AG08395 (cell line): ENCODE measurements at places on chromosomes 3 and 15.

- no peak for DNase-seq
Observed at GRCh38 chr15:76664895-76665294, 240.2 kb downstream of the SCAPER start.

DNA sequence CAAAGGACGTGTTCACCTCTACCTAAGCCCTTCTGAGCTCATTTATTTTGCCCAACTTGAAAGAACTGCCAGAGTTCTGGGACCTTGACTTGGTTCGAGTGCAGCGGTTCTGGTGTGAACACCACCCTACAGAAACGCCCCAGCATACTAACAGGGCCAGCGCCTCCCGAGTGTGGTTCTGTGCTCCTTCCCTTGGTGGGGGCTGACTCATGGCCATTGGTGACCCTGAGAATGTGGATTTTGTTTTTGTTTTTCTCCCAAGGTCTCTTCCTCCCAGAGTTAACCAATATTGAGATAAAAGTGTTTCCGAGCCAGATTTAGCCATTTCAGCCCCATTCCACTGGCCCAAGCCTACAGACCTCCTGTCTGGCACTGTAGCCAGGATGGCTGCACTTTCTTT, 27.9 kb downstream of the SEMA7A start:
- no peak for DNase-seq

- DNase-seq, result no peak
Observed at GRCh38 chr15:33016405-33017024, 178.0 kb downstream of the FMN1 start.

GRCh38 chr15:66771351-66771650, 69.3 kb downstream of the SMAD6 start:
- DNase-seq, result no peak

- no peak for DNase-seq
Observed at GRCh38 chr3:63295806-63296205, 17.7 kb downstream of the SYNPR start.

- DNase-seq, result no peak
Observed at GRCh38 chr3:94301366-94301765, 238.5 kb downstream of the NSUN3 start.

- DNase-seq, result no peak
Observed at GRCh38 chr3:59798372-59799086, 748.7 kb upstream of the CFAP20DC start.

DNA sequence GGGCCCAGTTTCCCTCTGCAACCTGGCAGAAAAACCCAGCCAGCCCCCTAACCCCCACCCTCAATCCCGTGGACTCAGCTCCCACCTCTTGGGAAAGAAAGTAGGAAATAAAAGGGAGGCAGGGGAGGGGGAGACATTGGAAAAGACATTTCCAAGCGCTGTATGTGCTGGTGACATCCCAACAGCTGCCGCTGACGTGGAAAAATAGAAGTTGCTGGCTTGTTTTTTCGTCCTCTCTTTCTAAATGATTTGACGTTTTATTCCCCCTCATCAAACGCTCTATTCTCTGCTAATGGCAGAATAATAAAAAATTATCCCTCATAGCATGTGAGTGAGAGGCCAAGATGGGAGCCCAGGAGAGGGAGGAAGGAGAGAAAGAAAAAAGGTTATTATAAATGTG, 76.1 kb downstream of the LINGO1 start:
- DNase-seq, result no peak

DNA sequence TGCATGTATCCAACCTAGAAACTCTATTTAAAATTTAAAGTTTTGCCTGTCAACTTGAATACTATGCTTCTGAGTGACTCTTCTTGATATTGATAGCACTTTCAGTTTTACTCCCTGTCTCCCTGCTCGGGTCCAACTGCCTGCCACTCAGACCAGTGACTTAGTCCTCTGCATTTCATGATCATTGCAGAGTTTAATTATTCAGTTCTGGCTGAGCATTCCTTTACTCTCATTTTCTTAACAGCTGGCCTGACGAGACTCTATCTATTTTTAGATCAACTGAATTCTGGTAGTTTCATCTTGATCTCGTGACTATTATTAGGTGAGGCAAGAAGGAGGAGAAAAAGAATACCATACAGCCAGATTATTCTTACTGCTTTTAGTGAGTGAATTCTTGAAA, 617.4 kb downstream of the SI start:
- DNase-seq, result no peak

DNA sequence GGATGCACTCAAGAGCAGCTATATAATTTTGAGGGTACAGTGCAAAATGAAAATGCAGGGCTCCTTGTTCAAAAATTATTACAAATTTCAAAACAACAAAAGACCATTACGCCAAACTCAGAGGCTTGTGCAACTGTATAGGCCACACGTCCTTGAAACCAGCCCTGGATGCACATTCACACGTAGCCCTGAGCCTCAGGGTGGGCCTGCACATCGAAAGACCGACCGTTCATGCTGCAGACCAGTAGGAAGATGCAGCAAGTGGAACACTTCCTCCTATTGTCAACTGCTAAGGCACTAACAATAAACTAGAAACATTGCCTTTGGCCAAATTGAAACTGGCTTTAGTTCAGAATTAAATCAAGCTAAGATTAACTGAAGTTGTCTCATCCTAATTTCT, 174.7 kb downstream of the SHOX2 start:
- DNase-seq, result no peak

GRCh38 chr3:120492103-120492502, 41.3 kb upstream of the FSTL1 start:
- no peak for DNase-seq

DNA sequence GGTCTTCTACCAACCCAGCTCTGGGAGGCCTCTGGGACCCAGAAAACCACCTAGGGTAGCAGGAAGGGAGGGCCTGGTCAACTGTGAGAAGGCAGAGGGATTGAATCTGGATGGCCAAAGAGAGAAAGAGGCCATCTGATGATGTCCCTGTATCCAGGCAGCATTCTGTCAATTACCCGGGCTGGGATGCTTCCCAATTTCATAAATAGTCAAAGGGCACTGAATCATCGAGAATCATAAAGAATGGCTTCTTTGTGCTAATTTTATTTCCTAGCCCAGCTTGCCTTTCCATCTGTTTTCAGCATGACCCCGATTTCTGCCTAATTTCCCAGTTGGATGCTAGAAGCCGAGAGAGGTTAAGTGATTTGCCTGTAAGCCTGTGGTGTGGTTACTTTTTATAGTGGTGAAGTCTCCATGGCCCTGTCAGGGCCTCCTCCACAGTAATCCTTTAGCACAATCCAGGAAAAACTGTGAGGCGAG, 129.2 kb downstream of the FAM43A start:
- no peak for DNase-seq

DNA sequence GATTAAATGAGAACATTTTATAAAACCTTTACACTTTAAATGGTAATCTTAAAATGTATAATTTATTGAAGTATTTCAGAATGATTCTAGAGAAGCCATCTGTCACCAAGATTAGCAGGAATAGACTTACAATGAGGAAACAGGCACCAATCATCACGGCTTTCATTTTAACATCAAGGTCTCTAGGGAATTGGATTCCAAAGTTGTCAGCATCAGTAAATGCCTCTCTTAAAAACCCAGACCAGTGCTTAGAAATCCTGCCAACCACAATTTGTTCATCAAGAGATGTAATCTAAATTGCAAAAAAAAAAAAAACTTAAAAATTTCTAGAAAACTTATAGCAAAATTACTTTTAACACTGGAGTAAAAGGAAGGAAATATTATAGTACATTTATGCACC, 20.3 kb downstream of the PLSCR2 start:
- no peak for DNase-seq

DNA sequence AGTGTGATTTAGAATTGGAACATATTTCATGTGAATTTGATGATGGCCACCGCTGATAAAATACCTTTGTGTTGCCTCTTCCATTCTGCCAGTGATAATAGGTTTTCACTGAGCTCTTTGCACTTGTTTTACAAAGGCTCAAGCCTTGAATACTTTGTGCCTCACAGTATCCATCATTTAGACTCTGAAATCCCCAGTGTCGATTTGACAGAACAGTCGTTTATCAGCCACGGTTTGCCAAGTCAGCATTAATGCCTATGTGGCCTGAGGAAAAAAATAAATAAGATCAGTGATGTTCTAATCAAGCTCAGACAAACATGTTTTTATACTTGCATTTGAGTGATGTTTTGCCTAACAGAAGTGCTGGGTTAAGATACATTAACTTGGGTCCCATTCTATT, 399.1 kb downstream of the RBMS3 start:
- no peak for DNase-seq

DNA sequence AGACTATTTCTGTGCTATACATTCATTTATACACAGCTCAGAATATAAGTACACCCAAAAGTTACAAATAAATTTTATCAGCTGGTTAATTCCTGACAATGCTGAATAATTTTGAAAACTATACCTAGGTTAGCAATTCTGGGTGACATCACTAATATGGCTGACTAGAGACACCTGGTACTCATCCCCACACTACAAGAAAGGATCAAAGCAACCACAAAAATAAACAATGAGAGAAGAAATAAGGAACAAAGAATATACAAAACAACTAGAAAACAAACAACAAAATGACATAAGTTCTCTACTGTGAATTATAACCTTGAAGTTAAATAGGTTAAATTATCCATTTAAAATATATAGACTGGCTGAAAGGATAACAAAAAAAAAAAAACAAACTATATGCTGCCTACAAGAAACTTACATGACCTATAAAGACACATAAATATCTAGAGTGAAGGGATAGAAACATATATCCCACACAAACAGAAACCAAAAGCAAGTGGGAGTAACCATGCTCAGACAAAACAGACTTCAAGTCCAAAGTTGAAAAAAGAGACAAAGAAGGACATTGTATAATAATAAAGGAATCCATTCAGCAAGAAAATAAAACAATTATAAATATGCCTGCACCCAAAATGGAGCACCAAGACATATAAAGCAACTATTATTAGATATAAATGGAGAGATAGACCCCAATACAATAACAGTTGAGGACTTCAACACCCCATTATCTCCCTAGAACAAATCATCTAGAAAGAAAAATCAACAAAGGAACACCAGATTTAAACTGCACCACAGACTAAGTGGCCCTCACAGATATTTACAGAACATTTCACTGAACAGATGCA, 57.8 kb downstream of the IMPG2 start:
- DNase-seq, result no peak

DNA sequence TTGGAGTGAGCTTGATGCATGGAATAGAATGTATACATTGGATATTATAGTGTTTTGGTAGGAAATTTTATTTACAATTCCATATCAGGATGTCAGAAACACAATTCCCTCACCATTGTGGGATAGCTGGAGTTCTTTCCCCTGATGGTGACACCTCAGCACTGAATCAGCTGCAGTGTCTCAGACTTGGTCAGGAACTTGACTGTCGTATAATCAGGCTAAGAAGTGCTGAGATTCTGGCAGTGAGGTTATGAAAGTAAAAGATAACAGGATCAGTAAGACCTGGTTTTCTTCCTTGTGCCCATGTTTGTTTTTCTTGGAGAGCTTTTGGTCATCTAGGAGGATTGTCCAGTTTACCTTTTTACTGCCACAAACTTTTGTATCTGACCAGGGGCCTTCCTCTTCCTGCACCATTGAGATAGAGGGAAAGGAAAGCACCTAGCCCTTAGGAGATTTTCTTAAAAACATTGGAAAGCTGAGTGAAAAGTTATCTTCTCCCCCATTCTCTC, 27.3 kb upstream of the ST3GAL6 start:
- no peak for DNase-seq

DNA sequence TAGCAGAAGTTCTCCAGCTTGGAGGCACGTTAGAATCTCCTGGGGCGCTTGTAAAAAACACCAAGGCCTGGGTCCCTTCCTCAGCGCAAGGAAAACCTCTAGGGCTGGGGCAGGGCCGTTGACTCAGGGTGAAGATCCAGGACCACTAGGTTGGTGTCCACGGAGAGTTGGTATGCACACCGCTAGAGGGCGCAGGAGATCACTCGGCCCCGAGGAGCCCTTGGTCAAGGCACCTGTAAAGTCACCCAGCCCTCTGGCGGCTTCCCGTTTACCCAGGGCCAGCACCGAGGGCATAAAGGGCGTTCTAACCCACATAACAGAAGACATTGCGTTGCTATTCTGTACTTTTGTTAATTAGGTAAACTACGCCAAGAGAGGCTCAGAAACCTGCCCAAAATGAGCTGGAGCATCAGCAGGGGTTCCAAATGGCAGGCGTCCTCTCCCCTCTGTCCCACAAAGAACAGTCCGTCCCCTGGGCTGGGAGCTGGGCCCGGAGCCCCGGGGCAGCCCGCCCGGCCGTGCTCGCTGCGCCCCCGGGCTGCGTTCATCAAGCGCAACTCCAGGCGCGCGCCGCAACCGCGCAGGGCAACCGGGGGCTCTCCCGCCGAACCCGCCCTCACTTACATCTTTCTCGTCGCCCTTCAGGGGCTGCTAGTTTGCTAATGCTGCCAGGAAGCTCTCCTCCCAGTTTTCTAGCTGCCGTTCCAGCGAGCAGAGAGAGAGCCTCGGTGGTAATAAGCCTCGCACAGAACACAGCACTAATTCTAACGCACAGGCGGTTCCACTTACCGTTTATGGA, 332.1 kb downstream of the ARRDC4 start:
- peak; percentile 48 for DNase-seq

DNA sequence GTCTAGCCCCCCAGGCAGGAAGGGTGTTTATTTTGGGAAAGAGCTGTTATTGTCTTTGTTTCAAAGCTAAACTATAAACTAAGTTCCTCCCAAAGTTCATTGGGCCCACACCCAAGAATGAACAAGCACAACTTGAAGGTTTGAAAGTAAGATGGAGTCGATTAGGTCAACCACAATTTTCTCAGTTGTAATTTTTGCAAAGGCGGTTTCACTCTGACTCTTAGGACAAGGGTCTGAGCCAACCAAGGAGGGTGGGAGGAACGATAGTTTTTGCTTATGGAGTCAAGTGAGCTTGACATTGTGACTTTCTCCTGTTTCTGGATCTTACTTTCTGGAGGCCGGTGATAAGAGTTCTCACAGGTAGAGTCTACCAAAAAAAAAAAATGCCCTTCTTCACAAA, 5.8 kb upstream of the ZNF770 start:
- DNase-seq, result no peak

DNA sequence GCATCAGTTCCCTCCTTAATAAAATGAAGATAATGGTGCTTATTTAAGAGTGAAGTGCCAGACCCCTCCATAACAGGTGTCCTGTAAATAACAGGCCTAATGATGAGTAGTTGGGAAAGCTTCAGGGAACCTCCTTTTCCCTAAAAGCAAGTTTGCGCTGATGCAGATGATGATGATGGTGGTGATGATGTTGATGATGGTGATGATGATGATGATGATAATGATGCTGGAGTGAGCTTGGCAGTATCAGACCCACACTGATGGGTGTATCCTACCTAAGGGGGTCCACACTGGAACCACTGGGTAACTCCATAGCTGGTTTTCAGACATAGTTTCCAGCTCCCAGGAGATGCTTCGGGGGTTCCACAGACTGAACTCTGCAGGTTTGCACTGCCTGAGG, 24.4 kb downstream of the MTMR14 start:
- DNase-seq, result no peak
